Thyroid gland (tissue), 4 donors: ENCODE measurements at places on chromosomes 1 and 21.

- peak; percentile 12 for DNase-seq
These were observed 128.1 kb upstream of the CTTNBP2NL start for GRCh38 chr1:112267929-112268328.

- DNase-seq, result no peak
These were observed 20.1 kb downstream of the IFNLR1 start for GRCh38 chr1:24167008-24167407.

- DNase-seq, result no peak
These were observed 291.1 kb upstream of the NFIA start for GRCh38 chr1:60791226-60791625.

DNA sequence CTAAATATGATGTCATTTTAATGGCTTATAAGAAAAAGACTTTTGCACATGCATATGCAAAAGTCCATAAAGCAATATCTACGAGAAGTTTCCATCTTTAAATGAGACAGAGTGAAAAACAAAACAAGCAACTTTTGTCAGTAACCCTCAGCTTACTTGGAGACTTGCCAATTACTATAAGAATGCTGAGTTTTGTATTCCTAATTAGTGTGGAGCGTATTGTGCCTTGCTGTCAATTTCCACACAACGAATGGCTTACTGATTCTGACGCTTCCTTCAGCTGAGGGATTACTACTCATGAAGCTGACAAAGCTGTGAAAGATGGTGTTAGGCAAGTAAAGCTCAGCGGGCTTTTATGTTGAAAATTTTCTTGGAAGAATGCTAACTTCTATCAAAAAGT, 440.4 kb upstream of the ADAMTS5 start:
- DNase-seq, result no peak

DNA sequence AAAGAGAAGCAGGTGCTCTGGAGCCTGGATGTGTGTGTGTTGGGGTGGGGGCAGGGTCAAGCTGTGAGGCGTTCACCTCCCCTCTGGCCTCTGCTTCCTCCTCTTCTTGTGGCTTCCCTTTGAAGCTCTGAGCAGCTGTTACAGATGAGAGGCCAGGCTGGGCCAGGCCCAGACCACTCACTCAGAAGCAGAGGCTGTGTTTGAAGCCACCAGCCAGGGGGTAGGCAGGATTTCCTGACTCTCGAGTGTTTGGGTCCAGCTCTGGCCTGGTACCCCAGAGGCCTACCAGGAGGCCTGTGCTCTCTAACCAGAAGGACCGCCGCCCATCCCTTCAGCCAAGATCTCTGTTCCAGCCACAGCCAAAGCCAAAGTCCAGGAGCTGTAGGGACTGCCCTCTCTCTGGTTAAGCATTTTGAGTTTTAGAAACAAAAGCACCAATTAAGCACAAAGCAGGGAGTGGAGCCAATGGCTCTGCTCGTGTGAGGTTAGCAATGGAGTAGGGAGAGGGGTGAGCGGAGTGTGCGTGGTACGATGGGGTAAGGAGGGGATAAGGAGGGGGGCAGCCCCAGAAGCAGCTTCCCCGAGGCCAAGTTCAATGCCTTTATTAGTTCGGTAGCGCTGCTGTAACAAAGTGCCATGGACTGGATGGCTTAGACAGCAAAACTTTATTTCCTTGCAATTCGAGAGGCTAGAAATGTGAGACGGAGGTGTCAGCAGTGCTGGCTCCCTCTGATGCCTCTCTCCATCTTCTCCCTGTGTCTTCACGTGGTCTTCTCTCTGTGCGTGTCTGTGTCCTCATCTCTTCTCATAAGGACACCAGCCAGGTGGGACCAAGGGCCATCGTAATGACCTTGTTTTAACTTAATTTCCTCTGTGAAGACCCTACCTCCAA, 20.5 kb downstream of the RCSD1 start:
- DNase-seq, result no peak

- DNase-seq, result no peak
These were observed 53.6 kb upstream of the SPOCD1 start for GRCh38 chr1:31869449-31869848.

- no peak for DNase-seq
These were observed 81.5 kb upstream of the EDEM3 start for GRCh38 chr1:184836141-184836540.

GRCh38 chr1:42456754-42457089, 379 bp downstream of the PPCS start:
- DNase-seq, result peak; percentile 59

DNA sequence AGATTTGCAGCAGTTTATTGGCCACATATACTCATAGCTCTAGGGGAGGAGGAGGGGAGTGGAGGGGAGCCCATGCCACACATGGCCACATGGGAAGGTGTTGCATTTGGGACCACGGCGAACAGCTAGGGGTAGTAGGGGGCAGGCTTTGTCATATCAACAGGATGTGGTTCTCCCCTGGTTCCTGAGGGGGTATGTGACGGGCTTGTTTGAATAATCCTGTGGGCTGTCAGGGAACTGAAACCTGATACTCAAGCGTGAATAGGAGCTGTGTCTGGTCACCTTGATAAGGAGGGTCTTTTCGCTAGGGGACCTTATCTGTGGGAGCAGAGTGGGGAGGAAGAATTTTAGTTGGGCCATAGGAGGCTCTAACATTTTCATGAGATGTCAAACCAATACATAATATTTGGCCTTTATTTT, 264.7 kb downstream of the CTH start:
- DNase-seq, result no peak

GRCh38 chr1:117590273-117590925, 15.4 kb upstream of the TENT5C start:
- peak; percentile 41 for DNase-seq

GRCh38 chr1:38791892-38792291, 67.7 kb downstream of the RRAGC start:
- DNase-seq, result no peak

DNA sequence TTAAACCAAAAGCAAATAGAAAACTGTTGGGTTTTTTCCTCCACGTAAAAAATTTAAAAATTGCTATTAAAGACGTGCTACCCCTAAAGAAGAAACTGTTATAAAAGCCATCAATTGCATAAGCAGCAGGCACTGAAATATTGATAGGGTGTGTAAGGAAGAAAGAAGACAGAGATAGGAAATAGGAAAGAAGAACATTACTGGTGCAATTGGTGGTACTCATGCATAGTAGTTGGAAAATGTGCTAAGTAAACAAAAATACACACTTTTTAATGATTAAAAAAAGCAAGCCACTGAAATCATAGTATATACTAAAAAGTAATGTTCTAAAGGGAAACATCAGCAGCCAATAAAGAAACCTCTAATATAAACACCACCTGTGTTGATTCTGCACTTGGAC, 52.8 kb upstream of the ANGPTL3 start:
- no peak for DNase-seq

GRCh38 chr1:198619375-198620140, 19.3 kb upstream of the PTPRC start:
- DNase-seq, result no peak

DNA sequence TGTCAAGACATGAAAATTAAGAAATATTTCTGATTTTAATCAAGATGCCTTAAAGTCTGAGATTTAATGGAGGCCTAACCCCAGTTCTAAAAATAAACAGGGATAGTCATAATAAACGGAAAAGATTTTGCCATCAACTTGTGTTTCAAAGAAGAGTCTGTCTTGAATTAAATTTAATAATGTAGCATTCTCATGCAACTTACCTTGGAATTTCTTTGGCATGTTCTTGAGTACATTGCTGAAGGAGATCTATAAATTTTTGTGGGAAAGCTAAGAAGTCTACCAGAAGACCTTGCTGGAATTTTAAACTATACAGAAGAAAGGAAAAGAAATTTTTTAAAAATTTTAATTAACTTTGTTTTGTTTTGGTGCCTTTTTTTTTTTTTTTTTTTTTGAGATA, 10.6 kb downstream of the SASS6 start:
- DNase-seq, result no peak

DNA sequence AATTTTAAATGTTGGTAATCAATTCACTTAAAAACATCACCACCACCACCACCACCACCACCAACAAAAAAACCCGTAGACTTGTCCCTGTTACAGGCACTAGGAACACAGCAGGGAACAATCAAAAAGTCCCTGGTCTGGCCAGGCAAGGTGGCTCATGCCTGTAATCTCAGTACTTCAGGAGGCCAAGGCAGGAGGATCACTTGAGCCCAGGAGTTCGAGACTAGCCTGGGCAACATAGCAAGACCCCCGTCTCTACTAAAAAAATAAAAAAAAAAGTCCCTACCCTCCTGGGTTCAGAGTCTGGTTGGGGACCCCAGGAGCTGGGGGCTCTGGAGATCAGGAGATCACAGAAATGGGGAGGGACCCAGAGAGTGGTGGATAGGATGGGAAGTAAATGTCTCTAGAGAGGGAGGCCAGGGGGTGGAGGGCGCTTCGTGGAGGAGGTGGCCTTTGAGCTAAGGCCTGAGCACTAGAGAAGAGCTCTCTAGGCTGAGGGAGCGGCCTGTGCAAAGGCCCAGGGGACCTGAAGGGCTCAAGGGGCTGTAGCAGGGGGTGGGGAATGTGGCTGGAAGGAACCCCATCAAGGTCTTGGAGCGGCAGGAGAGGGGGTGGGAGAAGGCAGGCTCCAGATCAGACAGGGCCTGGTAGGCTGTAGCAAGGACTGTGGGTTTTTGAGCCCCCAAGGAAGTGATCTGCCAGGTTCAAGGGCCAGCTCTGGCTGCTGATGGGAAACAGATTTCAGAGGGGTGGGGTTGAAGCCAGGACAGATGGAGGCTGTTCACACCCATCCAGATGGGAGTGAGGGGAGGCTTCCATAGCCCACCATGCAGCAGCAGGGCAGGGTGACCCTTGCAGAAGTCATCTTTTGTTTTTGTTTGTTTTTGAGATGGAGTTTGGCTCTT, 24.8 kb upstream of the VPS13D start:
- DNase-seq, result no peak

GRCh38 chr1:3033790-3034090, 12.5 kb downstream of the ACTRT2 start:
- DNase-seq, result no peak

DNA sequence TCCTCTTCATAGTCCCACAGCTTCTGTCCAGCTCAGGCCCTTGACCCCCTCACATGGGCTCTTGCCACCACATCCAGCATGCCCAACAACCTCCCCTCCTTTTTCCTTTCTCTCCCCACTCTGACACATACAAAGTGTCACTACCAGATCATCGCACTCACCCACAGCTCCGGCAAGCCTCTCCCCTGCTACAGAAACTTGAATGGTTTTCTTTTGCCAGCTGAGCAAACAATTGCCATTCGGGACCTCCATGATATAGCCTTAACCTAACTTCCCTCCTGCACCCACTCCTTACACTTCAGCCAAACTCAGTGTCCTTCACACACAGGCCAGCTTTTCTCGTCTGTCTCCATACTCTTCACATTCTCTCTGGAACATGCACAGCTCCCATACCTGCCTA, 43.3 kb downstream of the MAB21L3 start:
- no peak for DNase-seq

DNA sequence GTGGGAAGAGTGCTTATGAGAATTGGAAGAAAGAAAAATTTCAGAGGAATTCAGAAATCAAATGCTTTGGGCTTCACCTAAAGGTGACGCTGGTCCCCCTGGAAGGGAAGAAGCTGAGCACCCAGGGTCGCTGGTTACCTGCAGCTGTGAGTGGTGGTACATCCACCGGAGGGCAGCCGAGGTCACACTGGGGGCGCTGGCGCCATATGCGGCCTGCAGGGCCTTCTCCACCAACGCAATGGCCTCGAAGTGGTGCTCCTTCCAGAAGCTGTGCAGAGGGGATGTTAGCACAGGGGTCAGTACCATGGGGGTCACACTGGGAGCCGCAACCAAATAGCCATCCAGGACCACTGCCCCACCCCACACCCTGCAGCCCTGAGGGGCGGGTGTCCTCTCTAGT, 6.1 kb downstream of the AKR7A2 start:
- DNase-seq, result no peak

DNA sequence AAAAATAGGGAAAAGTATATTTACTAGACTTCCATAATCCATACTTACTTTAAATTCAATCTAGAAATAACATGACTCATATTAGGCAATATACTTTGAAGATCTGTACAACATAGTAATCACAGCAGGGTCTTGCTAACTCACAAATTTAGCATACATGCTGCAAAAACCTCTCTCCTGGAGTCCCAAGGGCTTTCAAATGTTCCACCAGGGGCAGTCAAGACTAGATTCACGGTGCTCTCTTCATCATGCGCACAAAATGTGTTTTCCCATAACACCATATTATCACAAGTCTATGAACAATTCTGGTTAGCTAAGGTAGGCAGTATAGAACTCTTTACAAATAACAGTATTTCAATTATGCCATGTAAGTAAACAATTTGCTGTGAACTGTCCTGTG, 45.8 kb downstream of the SSX2IP start:
- no peak for DNase-seq

GRCh38 chr21:37623689-37624088, 257.1 kb downstream of the DYRK1A start:
- DNase-seq, result no peak

GRCh38 chr1:52423771-52424170, 19.4 kb downstream of the PRPF38A start:
- DNase-seq, result peak; percentile 7

GRCh38 chr1:2019571-2020309, 595 bp downstream of the GABRD start:
- DNase-seq, result peak; percentile 15

GRCh38 chr1:57976216-57976615, 552.4 kb upstream of the DAB1 start:
- DNase-seq, result no peak

GRCh38 chr1:233217832-233218231, 77.7 kb downstream of the PCNX2 start:
- DNase-seq, result no peak

- DNase-seq, result no peak
These were observed 56.4 kb downstream of the AHCTF1 start for GRCh38 chr1:246875041-246876026.

GRCh38 chr1:240096974-240097373, 5.3 kb downstream of the FMN2 start:
- no peak for DNase-seq

- DNase-seq, result no peak
These were observed 172.5 kb upstream of the GJB5 start for GRCh38 chr1:34582356-34582755.

DNA sequence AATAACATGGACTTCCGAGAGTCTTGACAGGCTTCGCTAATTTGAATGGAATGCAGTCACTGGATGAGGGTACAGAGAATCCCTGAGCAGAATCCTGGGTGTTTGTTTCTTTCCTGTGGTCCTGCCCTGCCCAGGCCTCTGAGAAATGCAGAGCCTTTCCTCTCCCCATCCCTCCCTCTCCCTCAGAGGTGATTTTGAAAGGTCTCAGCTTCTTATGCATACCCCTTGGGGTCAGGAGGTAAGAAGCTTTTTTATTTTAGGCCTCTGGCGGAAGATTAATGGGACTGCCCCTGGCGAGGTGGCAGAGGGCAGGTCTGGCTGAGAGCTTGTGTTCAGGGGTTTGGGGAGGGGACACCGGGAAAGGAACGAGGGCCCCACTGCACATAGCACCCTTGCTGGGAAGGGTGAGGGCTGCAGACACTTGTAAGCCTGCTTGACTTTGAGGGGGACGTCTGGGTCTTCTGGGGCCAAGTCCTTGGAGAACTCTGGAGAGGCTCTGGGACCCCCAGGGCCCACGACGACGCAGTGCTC, 116.5 kb upstream of the SLC45A1 start:
- no peak for DNase-seq

GRCh38 chr1:233343262-233343661, 15.7 kb downstream of the MAP3K21 start:
- no peak for DNase-seq
